AG04449 (cell line): ENCODE measurements at places on chromosomes 6 and 20.
A peak's percentile ranks its signal among the peaks of the same experiment; 100 is the strongest.

- no peak for DNase-seq
Observed at GRCh38 chr20:38373231-38373867, 27.1 kb downstream of the LBP start.

GRCh38 chr6:150720774-150721233, 121.1 kb downstream of the PLEKHG1 start:
- DNase-seq, result no peak

DNA sequence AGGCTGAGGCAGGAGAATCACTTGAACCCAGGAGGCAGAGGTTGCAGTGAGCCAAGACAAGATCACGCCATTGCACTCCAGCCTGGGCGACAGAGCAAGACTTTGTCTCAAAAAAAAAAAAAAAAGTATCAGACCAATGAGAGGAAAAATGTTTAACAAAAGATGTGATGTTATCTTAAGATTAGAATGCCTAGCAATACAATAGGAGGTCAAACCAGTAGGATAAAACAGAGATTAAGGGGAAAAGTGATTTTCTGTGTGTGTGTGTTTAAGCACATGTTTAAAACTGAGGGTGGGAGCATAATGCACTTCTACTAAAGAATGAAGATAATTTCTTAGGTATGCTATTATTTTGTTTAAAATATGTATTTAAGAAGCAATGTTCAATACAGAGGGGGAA, 17.9 kb downstream of the COL19A1 start:
- DNase-seq, result no peak

DNA sequence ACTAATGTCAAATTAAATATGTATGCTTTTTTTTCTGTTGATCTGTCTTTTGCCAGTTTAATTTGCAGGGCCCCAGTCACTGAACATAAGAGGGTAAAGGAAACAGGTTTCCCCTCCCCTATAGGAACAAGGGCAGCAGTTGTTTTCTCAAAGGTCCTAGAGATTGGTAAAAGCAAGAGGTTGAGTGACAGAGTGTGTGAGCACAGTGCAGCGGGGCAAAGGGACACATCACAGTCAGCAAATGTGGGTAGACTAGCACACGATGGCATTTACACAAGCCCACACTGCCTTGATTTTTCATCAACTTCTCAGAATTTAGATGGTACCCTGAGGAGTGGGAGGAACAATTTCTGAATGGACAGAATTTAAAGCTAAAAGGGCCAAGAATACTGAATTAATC, 138.7 kb upstream of the MYLIP start:
- DNase-seq, result no peak

- no peak for DNase-seq
Observed at GRCh38 chr20:57649617-57650015, 29.4 kb upstream of the ZBP1 start.

DNA sequence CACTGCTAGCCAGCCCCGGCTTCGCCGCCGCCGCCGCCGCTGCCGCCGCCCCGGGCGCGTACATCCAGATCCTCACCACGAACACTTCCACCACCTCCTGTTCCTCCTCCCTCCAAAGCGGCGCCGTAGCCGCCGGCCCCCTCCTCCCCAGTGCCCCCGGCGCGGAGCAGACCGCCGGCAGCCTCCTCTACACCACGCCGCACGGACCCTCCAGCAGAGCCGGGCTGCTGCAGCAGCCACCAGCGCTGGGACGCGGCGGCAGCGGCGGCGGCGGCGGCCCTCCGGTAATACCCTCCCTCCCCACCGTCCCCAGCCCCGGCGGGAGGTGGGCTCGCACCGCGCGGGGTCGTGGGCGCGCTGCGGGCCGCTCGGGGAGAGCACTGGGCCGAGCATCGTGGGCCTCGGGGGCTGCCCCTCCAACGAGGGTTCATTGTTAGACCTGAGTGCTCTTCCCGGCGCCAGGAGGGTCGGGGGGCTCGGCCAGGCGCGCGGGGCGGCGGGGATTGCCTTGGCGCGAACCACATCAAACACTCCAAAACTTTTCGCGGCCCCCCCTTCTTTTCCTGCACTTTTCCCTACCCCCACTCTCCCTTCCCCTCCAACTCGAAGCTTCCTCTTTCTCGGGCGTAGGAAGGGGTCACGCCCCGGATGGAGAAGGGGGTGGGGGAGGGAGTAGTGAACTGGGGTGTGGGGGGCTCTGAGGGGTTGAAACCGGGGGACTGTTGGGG, 827 bp downstream of the E2F3 start:
- no peak for DNase-seq

GRCh38 chr6:25801436-25801835, 30.4 kb downstream of the SLC17A1 start:
- DNase-seq, result no peak

- peak; percentile 28 for DNase-seq
Observed at GRCh38 chr6:41182069-41183034, 18.6 kb downstream of the TREML2 start.

DNA sequence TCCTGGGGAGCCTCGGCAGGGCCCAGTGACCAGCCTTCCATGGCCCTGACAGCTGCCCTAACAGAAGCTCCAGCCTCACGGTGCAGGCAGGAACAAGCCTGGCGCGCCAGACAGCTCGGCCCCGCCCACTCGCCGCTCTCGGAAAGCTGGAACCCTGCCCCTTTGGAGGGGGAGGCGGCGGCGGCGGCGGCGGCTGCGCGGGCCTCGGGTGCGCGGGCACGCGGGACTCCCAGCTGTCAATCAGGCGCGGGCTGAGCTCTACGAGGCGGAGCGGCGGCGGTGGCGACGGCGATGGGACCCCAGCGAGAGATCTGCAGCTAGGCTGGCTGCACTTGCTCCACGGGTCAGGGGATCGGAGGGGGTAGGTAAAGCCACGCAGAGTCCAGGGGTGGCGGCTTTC, at the start of gene NRSN1:
Gene NRSN1, plus strand, starts transcription at position 236 of the 400 bp plus-strand sequence. CDS start 8,113 bp downstream, outside the sequence.
- no peak for DNase-seq

DNA sequence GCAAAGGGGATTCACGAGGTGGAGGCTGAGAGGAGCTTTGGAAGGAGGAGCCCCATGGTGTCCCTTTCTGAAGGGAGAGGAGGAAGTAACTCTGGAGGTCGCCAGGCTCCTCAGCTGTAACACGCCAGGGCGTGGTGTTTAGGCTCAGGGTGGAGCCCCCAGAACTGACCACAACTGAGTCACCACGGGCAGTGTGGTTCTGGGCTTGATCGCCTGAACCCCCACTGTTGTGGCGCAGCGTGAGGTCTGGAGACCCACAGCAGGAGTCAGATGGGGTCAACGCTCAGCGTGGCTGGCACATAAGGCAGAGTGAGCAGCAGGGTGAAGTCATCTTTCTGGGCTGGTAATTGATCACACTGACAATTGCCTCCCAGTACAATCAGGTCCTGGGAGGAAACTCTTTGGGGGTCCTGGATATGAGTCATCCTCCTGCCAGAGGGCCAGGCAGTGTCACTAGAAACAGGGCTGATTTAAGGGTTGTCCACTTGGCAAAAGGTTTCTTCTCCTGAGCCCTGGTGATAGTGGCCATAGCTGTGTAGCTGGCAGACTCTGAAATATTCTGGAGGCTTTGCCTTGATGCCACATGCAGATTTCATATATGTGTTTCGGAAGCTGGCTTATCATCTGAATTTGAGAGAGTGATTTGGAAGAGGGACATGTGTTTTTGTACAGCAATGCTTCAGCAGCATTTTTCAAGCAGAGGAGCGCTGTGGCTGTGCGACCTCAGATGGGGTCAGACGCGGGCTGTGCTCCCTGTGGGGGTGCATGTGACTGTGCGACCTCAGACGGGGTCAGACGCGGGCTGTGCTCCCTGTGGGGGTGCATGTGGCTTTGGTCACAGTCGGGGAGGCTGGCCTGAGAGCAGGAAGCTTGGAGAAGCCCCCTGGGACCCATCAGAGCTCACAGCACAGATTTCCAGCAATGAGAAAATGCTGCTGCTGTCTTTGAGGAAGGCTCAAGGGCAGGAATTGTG, 50.0 kb downstream of the SYNJ2 start:
- DNase-seq, result no peak

DNA sequence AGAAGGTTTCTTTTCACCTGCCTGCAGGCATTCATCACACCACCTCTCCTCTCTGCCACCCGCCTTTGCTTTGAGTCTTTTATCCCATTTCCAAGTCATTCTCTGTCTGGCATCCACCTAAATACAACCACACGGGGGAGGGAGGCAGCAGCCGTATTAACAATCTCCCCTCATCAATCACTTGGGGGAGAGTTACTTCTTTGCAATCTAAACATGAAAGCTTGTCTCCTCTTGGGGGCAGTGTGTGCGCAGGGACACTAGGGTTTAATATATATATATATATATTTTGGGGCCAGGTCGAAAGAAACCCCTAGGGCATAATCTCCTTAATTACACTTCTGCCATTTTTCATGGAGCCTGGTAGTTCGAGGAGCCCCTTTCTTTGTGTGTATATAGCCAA, 214.5 kb downstream of the TSHZ2 start:
- DNase-seq, result no peak

DNA sequence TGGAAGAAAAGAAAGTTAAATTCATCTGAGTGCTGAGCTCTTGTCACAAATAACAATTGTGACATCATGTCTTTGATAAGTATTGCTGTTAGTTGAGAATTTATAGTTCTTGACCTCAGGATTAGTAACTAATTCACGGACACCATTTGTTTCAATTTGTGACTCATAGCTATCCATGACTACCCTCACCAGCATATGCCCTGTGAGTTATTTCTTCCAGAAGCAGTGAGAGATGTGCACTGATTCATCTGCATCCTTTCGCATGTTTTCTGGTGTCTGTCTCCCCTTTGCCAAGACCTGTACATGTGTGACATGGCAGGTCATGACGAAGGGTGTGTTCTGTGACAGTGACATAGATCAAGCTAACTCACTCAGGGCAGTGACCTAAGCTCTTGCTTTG, 86.9 kb downstream of the SOBP start:
- DNase-seq, result no peak

- DNase-seq, result no peak
Observed at GRCh38 chr6:33185654-33186187, 6.5 kb downstream of the COL11A2 start.

DNA sequence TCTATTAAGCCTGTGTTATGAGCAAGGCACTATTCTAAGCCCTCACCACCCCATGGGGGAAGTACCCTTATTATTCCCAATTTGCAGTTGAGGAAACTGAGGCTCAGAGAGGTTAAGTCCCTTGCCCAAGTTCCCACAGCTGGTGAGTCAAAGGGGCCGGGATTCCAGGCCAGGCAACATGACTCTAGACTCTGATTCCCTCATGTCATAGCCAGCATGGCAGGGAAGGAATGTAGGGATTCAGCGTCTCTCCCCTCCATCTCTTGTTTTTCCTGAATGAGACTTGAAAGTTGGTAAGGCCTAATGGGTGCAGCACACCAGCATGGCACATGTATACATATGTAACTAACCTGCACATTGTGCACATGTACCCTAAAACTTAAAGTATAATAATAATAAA, 6.7 kb downstream of the C6orf132 start:
- DNase-seq, result no peak
